Cortex of kidney (tissue), 1 donor: ENCODE measurements at places on chromosomes 6 and 20.

- no peak for DNase-seq
Observed at GRCh38 chr6:155183095-155183494, 80.7 kb upstream of the CLDN20 start.

DNA sequence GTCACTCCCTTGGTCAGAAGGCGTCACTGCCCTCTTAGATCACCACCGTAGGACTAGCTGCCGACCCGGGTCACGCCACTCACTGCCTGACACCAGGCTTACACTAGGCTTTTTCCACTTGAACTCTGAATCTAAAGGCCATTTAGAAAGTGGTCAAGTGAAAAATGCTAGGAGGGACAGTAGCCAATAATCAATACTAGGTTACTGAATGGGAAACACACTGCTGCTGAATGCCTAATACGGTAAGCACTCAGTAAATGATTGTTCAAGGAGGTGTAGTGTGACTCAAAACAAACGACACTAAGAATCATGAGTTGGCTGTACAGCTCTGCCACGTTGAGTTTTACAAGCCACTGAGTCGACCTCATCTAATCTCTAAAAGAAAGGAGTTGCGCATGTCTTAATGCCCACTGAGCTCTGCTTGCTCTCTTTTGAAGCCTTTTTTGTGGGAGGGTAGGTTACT lies 760 bp upstream of the IBTK start:
- DNase-seq, result no peak

DNA sequence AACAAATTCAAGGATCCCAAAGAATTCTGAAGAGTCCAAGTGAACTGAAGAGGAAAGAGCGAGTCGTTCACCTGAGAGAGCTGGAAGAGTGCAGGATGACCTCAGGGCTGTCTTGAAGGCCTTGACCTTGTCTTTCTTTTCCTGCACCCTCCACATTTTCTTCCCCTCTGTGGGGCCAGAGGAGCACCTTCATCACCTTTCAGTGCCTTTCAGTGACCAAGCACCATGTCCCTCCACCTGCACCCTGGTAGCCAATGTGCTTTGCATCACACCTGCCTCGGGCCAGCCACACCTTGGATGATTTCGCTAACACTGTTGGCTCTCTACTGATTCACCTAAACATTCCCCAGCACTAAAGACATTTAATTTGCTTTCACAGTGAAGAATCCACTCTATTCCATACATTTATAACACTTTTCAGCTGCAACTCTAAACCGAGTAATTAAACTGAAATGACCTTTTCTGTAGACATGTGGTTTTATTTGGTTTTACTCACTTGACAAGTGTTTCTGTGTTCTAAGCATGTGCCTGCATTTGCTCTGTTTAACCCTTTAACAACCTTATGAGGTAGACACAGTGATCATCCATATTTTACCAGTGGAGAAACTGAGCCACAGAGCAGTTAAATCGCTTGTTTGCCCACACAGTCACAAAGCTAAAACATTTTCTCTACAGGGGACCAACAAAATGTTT lies 121.3 kb upstream of the CST7 start:
- DNase-seq, result no peak

- DNase-seq, result no peak
Observed at GRCh38 chr6:137638926-137639706, 144.9 kb upstream of the OLIG3 start.

DNA sequence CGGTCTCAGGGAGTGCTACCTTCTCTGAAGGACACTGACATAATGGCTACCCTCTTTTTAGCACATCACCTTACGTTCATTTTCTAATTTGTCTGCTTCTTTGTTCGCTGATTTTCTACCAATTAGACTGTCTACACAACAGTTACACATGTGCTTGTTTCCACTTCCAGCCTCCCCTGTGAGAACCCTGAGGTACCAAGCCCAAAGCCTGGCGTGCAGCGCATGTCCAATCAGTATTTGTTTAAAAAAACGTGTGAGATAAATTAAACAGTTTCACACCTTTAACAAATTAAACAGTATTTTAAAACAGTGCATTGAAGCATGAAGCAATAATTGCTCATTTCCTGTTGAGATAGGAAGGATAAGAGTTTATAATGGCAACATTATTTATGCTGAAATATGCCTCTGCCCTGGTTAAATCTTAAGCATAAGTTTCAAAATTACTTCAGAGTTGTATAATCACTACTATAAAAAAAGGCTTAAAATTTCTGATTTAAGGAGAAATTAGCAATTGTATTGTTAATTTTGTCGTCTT lies 88.9 kb downstream of the MAP3K5 start:
- DNase-seq, result no peak

GRCh38 chr20:7003598-7003997 lies 236.1 kb downstream of the BMP2 start:
- no peak for DNase-seq

DNA sequence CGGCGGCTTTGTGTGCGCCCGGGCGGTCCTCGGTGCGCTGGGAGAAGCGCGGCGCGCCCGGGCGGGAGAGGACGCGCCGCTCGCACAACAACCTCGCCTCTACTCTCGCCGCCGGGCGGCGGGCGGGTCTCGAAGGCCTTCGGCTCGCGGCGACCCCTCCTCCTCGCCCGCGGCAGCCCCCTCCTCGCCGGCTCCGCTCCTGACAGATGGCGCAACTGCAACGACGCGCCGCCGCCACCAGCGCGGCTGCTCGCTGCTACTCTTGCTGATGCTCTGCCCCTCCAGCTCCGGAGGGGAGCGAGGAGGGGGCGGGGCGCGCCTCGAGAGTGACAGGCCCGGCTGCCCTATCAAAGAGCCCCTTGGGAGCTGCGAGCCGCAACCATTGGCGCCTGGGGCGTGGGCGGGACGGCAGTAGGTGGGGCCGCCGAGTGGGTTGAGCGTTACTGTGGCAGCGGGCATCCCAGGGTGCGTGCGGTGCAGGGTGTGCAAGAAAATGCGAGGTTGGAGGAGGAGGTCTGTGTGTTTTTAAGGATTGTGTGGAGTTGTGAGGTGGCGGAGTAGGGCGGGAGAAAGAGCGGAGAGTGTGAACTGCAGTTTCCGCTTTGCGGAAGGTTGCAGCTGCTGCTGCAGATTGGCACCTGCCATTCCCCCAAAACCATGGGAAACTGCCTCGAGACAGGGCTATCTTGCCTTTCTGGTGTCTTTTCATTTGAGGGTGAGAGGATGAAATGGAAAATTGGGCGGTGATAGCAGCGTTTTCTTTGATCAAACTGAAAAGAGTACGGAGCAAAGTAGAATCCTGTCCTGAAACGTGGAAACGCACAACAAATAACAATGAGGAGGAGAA lies at the start of gene FYN:
TSS of gene FYN (minus strand) at position 275 of the 847 bp plus-strand sequence. CDS start 153,401 bp downstream, outside the sequence.
- no peak for DNase-seq

GRCh38 chr6:34151321-34152041 lies 5.6 kb upstream of the GRM4 start:
- DNase-seq, result no peak

- DNase-seq, result no peak
Observed at GRCh38 chr6:136550045-136550329, 235 bp downstream of the MAP7 start.
